DMS53 (cell line): ENCODE measurements at places on chromosomes 2 and 18.

GRCh38 chr18:7417727-7418126 lies 149.4 kb upstream of the PTPRM start:
- DNase-seq = peak; percentile 20

- DNase-seq = no peak
Measured at GRCh38 chr18:48020337-48021250, 90.1 kb upstream of the SMAD2 start.

- DNase-seq = no peak
Measured at GRCh38 chr2:69171116-69171896, 158.3 kb downstream of the ANTXR1 start.

DNA sequence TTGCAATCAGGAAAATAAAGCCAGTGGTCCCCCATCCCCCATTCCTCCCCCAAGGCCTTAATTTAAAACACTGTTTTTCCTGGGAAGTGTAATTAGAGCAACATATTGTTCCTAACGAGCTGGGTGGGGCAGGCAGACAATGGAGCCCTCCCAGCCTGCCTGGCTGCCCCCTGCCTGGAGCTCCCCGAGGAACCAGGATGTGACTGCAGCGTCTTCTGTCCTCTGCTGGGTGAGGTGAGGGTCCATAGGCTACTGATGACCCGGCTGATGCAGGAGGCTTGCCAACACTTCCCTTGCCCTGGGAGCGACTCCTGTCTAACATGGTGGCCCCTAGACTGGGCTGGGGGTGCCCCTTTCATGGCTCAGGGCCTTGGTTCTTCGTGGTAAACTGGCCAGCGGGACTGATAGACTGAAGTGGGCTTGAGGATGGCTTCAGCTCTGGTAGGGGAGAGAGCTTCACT lies 152.4 kb downstream of the DYSF start:
- DNase-seq = no peak

DNA sequence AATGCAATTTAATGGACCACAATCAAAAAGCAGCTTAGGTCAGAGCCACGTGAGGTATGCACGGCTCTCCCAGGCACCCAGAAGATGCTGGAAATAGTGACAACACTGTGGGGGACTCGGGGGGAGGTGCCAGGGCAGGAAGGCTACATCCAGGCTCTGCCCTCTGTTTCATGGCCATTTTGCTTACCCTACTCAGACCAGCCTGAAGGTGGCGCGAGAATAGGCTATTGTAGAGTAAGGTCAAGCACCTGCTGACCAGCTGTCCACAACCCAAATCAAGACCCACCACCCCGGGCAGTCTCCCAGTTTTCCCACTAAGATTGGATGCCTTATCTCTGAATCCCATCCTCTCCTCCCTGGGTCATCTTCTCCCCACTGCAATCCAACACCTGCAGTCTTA lies 115.7 kb downstream of the VIT start:
- DNase-seq = peak; percentile 40

- DNase-seq = no peak
Measured at GRCh38 chr2:39631718-39632117, 34.0 kb upstream of the TMEM178A start.

GRCh38 chr18:78965260-78965659 lies 14.4 kb upstream of the SALL3 start:
- DNase-seq = no peak

- DNase-seq = no peak
Measured at GRCh38 chr18:76378526-76379215, 116.4 kb downstream of the ZNF516 start.

DNA sequence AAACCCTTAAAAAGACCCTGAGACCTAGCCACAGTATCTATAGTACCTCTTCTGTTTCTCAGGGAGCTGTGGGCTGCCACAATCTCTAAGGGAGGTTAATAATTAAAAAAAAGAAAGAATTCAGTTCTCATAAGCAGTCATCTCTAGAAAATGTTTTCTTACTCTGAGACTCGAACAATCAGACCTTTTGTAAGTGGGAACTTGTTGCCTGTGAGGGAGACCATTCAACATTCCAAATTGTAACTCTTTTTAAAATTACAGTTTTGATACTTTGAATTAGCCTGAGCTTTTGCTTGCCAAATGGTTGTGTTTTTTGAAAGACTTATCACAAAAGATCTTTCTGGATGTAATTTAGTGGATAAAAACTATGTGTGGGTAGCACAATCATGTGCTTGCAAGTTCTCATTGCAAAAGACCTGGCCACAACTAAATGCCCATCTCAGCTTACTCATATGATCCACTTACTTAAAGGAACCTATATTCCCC lies 33.3 kb downstream of the IL1R2 start:
- no peak for DNase-seq

GRCh38 chr2:173221132-173221695 lies 133.5 kb upstream of the CDCA7 start:
- DNase-seq = no peak

DNA sequence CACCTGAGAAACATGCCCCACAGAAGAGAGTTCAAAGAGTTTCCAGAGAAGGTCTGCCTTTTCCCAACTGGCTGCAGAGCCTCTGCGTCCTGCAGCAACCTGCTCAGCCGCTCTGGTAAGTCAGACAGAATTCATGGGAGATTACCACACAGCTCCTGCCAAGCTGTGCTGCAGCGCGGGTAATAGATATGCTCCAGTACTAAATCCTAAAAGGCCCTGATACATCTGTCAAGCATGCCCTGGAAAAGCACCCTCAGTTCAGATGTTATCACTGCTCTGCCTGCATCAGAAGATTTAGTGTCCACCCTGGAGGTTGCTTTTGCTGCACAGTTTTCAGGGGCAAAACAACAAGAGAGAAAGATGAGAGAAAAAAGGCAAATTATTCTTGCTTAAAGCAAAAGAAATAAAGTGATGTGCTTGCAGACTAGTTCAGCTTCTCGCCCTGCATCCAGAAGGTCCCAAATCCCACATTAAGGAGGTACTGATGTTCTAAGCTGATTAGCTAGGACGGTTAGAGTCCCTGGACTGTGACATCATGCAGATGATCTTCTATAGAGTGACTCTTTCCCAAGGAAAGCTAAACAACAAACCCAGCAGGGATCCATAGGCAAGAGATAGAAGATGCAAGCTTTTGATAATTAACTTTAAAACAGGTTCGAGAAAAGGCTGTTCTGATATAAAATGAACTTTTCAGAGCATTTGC lies 488.6 kb downstream of the BCL11A start:
- no peak for DNase-seq

GRCh38 chr2:33135645-33136044 lies 188.9 kb downstream of the LTBP1 start:
- no peak for DNase-seq

DNA sequence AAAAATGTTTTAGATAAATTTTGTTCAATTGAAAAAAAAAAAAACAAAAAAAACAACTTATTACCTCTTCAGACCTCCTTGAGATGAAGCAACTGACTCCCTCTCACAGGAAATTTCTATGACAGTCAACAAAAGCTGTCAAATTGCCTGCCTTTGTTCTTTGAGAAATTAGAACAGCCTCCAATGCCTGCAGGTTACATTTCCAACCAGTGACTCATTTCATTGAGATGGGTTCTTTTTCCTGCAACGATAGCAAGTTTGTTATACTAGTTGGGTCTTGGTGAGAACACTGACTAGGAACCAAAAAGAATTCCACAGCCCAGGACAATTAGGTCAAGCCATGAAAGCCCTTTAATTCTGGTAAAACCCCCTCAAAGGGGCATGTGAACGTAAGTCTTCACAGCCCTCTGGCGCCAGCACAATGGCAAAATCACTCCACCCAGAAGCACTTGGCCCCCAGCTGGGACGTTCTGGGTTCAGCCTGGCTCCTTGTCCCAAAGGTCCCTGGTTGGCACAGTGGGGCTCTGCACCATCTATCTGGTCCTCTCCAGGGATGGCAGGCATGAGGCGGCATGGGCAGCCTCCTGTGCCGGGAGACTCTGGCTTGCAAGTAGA lies 87.0 kb downstream of the SPP2 start:
- peak; percentile 25 for DNase-seq

- DNase-seq = no peak
Measured at GRCh38 chr2:206422493-206422892, 20.8 kb upstream of the ADAM23 start.

DNA sequence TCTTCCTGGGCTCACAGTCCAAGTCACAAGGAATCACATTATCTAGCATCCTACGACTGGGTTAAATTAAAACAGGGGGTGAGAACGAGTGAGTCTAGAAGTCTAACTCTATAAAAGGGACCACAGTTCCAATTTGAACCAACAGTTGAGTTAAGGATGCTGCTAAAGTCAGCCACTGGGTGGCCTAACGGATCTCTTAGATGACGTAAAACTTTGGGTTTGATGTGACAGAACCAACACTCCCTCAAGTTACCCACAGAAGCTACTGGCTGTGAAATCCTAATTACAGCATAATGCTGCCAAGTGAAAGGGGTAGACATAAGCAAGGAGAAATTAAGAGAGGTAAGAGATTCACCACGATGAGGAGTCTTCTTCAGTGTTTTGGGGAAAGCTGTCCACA lies 32.7 kb upstream of the RUFY4 start:
- DNase-seq = no peak

- peak; percentile 55 for DNase-seq
Measured at GRCh38 chr2:175964195-175964594, 37.9 kb downstream of the LNPK start.

DNA sequence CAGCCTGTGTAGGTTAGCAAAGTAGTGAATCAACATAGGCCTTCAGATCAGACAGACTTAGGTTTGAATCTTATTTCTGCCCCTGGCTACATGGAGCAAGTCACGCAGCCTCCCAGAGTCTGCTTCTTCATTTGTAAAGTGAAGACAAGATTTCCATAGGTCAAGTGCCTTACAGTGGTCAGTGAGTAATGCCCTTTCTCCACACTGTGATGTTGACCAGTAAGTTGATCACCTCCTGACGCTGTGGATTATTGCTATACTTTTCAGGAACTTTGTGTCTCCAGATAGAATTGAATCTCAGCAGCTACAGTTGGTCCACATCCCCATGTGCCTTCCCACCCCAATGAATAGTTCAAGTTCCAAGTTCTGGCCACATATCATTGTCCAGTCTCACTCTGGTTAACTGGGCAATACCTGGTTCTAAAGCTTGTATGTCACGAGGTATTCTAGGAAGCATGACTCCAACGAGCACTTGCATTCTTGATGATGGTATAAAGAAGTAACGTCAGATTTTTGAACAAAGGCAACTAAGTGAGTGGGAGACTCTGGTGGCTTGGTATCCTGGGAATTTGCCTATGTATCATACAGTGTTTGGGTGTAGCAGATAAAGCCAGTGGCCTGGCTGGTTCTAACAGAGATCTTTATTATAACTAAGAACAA lies 2.1 kb upstream of the CLIP4 start:
- no peak for DNase-seq

- DNase-seq = no peak
Measured at GRCh38 chr18:492451-492850, 8.1 kb downstream of the COLEC12 start.

DNA sequence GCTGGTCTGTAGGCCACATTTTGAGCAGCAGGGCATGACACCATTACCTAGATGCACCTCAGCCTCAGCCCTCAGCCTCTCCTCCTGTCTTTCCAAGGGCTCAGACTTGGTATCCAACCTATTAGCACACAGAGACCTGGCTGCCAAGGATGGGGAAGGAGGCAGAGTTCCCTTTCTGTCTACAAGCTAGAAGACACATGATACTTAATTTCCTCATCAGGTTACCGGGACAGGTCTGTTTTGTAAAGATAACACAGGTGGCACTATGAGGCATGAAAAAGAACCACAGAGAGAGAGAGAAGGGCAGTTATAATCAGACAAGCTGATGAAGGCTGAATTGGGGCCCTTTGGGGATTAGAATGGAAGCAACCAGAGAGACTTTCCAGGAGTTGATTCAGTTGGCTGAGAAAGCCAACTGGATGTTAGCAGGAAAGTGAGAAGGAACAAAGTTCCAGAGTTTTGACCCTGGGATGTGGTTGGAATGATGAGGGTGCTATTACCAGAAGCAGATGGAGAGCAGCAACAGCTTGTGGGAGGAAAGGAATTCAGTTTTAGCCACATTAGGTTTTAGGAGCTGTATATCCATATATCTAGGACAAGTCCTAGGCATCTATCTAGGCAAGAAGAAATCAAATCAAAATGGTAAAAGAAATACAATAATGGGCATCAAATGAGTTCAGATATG lies 46.0 kb upstream of the RMND5A start:
- DNase-seq = peak; percentile 27

GRCh38 chr2:174473796-174474195 lies 13.0 kb downstream of the GPR155 start:
- DNase-seq = no peak

- DNase-seq = no peak
Measured at GRCh38 chr18:13011719-13012118, 20.6 kb downstream of the CEP192 start.

DNA sequence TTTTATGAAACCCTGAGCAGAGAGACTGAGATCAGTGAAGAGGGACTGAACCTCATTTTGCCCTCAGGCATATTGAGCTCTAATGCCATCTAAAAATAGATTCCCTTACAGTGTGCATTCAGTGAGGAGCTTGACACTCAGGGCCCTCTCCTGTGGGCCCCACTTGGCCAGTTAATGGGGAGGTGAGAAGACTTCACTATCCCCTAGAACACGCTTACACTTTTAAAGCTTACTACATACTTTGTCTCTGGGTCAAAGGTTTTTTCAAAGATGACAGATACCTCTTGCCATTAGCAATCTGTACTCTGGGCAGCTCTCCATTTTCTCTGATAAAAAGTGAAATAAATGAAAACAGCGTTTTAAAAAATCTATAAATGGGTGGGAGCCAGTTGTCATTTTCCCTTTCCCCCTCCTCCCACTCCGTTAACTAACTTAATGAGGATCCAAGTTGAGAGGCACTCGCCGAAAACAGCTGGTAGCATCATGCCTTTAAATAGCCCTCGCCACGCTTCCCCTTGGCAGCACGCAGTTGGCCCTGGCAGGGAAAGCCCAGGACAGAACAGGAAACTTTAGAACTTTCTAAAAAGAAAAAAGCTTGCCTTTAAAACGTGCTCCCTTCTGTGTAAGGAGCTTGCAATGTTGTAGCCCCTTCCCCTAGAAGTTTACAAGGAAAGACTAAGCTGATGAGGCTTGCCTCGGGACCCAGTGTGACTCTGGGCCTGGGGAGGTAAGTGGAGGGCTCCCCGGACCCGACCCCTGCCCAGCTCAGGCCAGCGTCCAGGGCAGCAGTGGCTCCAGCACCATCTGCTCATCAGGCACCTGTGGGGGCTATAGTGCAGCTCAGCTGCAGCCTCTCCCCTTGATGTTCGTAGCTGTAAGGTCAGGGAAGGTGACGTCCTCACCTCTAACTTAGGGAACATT lies 58.8 kb upstream of the FOSL2 start:
- DNase-seq = no peak
